ENCODE measurements at places on chromosomes 12 and 14.

DNA sequence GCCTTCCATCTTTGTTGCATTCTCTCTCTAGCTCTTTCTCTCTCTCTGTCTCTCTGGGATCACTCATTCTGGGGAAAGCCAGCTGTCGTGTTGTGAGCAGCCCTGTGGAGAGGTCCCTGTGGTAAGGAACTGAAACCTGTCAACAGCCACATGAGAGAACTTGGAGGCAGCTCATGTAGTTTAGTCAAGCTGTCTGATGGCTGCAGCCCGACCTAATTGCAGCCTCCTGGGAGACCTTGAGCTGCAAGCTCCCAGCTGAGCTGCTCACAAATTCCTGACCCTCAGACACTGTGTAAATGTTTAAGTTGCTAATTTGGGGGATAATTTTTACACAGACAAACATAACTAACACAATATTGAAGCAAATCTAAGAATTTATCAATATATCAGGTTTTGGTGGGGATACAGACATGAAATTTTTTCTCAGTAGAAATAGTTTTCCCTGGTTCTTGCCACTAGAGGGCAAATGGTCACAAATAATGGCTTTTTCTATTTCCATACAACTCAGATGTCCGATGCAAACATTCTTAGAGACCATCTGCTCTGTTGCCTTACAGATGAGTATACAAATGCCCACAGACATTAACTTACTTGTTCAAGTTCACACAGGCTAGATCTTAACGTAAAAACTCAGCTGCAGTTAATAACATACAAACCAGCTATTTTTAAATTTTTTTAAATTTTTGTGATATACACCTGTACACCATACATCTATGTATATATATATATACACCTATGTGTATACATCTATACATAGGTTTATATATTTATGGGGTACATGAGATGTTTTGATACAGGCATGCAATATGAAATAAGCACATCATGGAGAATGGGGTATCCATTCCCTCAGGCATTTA lies 15.5 kb upstream of the KRR1 start:
- no peak for DNase-seq

GRCh38 chr14:105060751-105061427 lies 4.3 kb downstream of the GPR132 start:
- no peak for DNase-seq

DNA sequence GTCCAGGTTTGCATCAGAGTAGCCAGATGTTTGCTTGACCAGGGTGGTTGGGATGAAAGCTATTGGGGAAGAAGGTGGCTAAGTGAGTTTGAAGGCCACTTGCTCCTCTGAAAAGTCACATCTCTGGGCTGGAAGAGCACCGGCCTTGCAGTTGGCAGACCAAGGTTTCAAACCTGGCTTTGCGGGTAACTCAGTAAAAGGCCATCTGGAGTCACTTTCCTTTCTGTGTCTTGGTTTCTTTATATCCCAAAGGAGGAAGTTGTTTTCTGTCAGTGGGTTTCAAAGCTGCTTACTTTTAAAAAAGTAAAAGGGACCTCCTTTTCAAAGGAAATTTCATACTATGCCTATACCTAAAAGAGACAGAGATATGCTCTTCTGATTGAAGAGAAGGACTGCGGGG lies 26.2 kb upstream of the CMA1 start:
- no peak for DNase-seq

DNA sequence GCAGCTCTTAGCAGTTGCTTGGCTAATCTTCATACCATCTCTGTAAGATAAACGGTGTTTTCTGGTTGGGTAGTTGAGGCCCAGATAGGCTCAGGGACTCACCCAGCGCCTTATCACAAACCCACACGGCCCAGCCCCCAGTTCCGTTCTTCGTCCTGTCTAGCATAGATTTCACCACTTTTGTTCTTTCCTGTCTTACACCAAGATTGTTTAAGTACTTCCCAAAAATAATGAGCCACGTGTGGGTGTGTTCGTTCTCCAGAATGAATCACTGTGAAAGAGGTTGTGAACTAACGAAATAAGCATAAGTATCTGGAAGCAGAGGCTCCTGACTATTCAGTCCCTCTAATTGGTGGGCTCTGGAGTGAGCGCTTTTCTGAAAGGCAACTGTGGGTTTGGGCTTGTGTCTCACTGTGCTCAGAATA lies 21.4 kb downstream of the ACVR1B start:
- DNase-seq, result no peak

DNA sequence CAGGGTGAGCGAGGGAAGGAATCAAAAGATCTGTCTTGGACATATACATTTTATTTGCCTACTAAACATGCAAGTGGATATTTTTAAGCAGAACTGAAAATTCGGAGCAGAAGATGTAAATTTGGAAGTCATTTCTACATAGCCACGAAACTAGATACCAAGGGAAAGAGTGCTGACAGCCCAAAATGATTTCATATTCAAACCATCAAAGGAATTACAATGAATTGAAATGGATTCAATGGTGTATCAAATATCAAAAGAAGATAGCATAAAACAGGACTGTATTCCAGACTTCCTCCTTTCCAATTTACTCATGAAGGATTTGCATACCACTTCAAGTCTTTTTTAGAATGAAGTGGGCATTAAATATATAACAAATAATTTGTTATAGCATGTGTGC lies 313.5 kb upstream of the KITLG start:
- DNase-seq, result no peak

GRCh38 chr12:67981287-67982162 lies 7.7 kb upstream of the IFNG-AS1 start:
- DNase-seq, result no peak

GRCh38 chr14:77264466-77265186 lies 6.4 kb downstream of the NGB start:
- DNase-seq, result no peak

GRCh38 chr12:78818487-78818886 lies 46.1 kb upstream of the SYT1 start:
- DNase-seq, result no peak

DNA sequence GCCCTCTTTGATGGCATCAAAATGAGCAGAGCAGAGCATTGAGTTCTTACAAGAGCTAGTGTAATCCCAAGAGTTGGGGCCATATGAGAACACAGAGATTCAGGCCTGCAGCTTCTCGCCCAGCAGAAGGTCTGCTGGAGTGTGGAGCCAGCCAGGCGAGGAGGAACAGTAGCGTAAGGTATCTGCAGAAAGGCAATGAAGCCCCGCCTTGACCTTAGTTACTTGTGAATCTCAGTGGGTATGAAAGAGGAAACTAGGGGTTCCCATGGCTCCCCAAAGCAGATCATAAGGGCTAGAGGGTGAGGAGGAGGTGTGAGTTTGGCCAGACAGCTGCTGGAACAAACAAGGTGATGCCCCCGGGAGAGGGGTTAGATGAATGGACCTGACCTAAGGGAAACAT lies 49.4 kb downstream of the SLC8A3 start:
- no peak for DNase-seq

- no peak for DNase-seq
Observed at GRCh38 chr14:102678394-102678793, 85.9 kb downstream of the RCOR1 start.
